Sciatic nerve (tissue), 2 donors: ENCODE measurements at places on chromosomes 16 and 17. TPM values are rescaled to one million over a fixed set of nuclear protein-coding genes. Genes with fewer than 3 reads are reported as not detected.

EXOC7 gene
- total RNA-seq: 125 TPM

ASPSCR1 gene
- total RNA-seq: 32.5 TPM

ARHGAP23 gene
- 154 TPM for total RNA-seq

KRT40 gene
- total RNA-seq: not detected

TM4SF5 gene
- not detected for total RNA-seq

HES7 gene
- total RNA-seq: 1.1 TPM

ABCA6 gene
- total RNA-seq: 225 TPM

GGA2 gene
- total RNA-seq: 62.9 TPM

HOXB4 gene
- total RNA-seq: 8.8 TPM

APOBR gene
- total RNA-seq: 2.9 TPM

TBC1D3H gene
- not detected for total RNA-seq

ADCY7 gene
- total RNA-seq: 39.4 TPM

SSTR5 gene
- not detected for total RNA-seq

TAT gene
- 0.13 TPM for total RNA-seq

KRTAP3-2 gene
- not detected for total RNA-seq

NAE1 gene
- total RNA-seq: 60.6 TPM

CASKIN1 gene
- total RNA-seq: 1.6 TPM

FSCN2 gene
- total RNA-seq: 1.6 TPM

CDH11 gene
- 238 TPM for total RNA-seq

KRT28 gene
- not detected for total RNA-seq

ARHGDIG gene
- 0.94 TPM for total RNA-seq

ORMDL3 gene
- 39.1 TPM for total RNA-seq

NUPR1 gene
- 99.3 TPM for total RNA-seq

KDM8 gene
- total RNA-seq: 8.3 TPM

EXOC3L1 gene
- 1.3 TPM for total RNA-seq

CCL8 gene
- total RNA-seq: 10.3 TPM

TBC1D3C gene
- total RNA-seq: not detected

ADAP2 gene
- 26.9 TPM for total RNA-seq

SEPTIN12 gene
- total RNA-seq: not detected

TEKT5 gene
- not detected for total RNA-seq

SLC6A2 gene
- total RNA-seq: 1.1 TPM

SPATA32 gene
- not detected for total RNA-seq

SEZ6L2 gene
- 3.1 TPM for total RNA-seq

TOM1L1 gene
- total RNA-seq: 15.3 TPM

GFAP gene
- total RNA-seq: 9.2 TPM
